Fibroblast of the aortic adventitia (primary cell): ENCODE measurements at places on chromosomes 4 and X. TPM values are rescaled to one million over a fixed set of nuclear protein-coding genes. Genes with fewer than 3 reads are reported as not detected.

TCEAL7 gene
- 52.5 and 86.3 TPM in 2 replicates for total RNA-seq

CYLC1 gene
- total RNA-seq, result not detected in 2 replicates

DNA sequence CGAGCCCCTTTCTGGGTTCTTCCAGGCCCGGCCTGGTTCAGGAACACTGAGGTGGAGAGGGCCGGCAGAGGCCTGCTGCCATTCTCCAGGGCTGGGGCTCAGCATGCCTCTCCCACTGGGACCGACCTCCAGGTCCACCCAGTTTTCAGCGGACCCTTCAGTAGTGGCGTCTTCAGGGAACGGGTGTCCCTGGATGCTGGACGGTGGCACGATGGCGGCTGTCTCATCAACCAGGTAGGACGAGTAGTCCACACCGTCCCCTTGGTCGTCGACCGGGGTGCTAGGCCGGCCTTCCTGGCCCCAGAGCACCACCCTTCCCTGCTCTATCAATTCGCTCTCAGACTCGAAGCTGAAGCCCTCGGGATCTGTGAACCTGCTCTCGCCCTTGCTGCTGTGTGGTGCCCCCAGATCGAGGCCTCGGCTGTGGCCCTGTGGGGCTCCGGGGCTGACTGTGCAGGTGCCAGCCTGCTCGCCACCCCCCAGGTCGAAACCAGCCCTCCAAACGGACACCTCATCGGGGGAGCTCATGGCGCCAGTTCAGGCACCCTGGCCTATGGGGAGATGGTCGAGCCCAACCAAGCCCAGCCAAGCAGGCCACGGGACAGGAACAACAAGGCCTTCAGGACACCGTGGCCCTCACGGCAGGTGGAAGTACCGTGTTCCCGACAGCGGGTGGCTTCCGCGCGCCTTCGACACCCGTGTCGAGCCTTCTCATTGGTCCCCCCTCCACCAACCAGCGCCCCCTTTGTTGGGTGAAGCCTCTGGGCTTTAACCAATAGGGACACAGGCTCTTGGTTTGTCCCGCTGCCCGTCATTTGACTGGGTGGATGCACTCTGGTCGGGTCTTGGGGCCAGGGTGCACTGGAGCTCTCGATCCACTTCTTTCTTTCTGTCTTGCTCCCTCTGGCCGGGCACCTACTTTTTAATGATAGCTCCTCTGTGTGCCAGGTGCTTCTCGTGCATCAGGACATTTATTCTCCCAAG, 814 bp upstream of the LOC101059915 start:
- no peak for DNase-seq

DNA sequence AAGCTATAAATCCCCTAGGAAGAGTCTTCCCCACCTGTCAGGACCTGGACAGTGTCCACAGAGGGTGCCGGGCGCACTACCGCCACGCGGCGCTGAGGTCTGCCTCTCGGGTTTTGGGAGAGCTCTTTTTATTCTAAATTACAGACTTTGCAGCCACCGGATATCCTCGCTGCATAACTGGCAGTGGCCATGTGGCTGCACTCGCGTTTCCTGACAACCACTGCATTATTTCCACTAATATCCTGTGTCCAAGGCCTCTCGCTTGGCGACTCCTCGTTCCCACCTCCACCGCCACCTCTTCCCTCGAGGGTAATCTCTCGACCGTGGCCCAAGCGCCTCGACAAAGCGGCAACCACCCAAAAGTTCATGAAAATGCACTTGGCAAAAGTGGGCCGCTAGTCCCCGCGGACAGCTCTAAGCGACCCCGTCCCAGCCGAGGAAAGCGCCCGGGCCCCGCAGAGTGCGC, 512 bp upstream of the TMEM131L start:
- DNase-seq, result peak; percentile 58

- peak; percentile 67 for DNase-seq
These were observed 72.9 kb downstream of the WDR19 start for GRCh38 chr4:39255266-39255665.

DNA sequence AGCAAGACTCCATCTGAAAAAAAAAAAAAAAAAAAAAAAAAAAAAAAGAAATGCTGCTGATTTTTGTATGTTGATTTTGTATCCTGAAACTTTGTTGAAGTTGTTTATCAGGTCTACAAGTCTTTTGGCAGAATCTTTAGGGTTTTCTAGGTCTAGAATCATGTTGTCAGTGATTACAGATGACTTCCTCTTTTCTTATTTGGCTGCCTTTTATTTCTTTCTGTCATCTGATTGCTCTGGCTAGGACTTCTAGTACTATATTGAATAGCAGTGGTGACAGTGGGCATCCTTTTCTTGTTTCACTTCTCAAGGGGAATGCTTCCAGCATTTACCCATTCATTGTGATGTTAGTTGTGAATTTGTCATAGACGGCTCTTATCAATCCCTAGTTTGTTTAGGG, 334.4 kb downstream of the SPRY1 start:
- no peak for DNase-seq

DNA sequence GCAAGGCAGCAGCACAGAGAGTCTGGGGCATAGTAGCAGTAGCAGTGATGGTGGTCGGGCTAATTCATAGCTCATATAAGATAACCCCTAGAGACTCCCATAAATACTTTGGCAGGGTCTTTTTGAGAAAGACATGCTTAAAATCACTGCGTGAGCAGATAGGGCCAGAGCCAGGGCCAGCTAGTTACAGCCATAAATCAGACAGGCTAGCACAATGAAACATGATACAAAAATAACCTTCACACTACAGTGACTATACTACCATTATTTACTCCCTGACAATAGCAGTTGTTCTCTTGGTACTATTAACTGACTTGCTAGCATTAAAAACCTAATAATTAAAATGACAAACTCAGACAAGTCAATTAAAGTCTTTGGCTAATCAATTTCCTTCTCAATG, 295.9 kb downstream of the SMARCA1 start:
- no peak for DNase-seq

GRCh38 chr4:28167411-28167810, 1306.8 kb downstream of the STIM2 start:
- no peak for DNase-seq

- DNase-seq, result no peak
These were observed 403.2 kb downstream of the ACTRT1 start for GRCh38 chrX:127649011-127649410.

DNA sequence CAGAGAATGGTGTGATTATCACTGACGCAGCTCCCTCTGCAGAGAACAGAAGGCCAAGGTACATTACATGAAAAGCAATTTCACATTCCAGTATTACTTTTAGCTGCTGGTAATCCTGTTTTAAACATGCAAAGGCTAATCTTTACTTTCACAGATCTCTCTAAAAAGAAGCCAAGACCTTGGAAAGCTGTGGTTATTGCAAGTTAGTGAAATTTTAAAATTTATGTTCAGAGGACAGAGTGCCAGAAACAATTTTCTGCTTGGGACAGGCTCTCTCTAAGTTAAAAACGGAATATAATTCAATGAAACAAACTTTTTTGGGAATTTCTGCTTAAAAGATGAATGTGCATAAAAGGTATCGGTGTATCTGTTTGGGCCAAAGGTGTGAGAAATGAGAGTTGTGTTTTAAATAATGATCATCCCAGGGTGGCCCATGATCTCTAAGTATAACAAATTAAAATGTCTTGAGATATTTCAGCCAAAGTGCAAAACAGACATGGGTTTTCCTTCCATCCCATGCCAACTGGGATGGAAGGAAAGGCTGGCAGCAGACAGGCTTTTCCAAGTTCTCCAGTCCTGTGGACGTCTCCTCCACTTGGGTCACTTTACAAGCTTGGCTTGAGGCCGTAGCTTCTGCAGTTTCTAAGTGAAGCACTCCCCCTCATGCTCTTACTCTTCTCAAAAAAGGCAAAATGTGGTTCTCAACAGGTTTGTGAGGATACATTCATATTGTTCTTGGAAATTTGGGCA, 118.0 kb downstream of the DRD5 start:
- no peak for DNase-seq

- no peak for DNase-seq
These were observed 387.8 kb downstream of the PRR32 start for GRCh38 chrX:127207326-127207725.

DNA sequence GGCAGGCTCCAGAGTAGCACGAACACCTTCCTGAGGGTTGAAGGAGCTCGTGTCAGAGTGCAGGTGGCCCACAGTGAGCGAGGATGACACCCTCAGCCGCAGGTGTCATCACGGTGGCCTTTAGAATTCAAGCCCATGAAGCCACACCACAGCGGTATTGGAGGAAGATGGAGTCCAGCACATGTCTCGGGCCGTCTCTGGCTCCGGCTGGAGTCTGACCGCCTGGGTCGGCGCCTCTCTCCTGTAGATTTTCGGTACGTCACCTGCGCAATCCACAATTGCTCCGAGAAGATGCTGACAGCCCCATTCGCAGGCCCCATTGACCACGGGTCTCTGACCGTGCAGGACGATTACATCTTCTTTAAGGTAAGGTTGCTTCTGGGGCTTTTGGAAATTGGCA, 229.4 kb upstream of the PSAPL1 start:
- DNase-seq, result no peak

DNA sequence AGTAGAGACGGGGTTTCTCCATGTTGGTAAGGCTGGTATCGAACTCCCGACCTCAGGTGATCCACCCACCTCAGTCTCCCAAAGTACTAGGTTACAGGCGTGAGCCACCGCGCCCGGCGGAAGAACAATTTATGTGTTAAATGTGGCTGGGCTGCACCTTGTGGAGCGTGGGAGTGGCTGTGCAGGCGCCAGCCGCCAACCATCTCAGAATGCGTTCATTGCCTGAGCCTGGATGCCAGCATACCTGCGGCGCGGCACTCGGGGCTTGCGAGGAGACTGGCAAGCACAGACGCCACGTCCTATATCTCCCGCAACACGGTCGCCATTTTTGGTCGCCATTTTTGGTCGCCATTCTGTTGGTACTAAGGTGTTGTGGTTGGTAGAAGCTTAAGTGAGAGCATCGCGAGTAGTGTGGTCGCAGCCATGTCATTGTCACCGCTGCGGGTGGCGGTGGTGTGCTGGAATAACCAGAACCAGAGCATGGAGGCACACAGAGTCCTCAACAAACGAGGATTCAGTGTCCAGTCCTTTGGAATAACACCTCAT, 193.6 kb upstream of the HTR2C start:
- no peak for DNase-seq

- no peak for DNase-seq
These were observed 105.8 kb downstream of the FAM53A start for GRCh38 chr4:1578251-1578773.
